Stimulated activated CD4-positive, alpha-beta T cell treated with anti-CD3 and anti-CD28 coated beads, TNF-alpha, amount 100 ng/mL, for 48 hours (primary cell): ENCODE measurements at places on chromosomes 16 and 17.

DNA sequence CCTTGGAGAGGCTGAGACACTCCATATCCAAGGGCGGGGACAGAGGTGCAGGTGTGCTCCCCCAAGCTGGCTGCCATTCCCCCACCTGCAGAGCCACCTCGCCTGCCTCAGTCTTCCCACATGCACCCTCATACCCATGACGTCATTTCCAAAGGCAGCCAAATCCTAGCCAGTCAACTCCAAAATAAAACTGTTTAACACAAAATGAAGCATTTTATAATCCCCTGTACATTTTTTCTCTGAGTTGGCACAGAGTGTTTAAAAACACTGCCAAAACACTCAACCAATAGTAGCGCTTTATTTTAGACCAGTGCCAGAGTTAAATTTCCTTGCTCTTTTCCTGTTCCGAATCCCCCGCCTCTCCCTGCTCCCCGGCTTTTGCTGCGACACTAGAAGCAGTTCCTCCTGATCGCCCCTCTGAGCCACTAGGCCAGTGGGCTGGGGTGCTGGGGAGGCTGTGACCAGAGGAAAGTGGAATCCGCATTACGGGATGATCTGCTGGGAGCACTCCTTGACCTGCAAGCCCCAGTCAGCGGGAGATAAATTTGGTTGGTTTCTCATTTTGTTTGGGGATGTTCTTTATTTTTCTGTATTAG, 139.5 kb downstream of the ZNF423 start:
- DNase-seq: no peak

- no peak for DNase-seq
Measured at GRCh38 chr16:89363621-89364393, 126.6 kb downstream of the ANKRD11 start.

DNA sequence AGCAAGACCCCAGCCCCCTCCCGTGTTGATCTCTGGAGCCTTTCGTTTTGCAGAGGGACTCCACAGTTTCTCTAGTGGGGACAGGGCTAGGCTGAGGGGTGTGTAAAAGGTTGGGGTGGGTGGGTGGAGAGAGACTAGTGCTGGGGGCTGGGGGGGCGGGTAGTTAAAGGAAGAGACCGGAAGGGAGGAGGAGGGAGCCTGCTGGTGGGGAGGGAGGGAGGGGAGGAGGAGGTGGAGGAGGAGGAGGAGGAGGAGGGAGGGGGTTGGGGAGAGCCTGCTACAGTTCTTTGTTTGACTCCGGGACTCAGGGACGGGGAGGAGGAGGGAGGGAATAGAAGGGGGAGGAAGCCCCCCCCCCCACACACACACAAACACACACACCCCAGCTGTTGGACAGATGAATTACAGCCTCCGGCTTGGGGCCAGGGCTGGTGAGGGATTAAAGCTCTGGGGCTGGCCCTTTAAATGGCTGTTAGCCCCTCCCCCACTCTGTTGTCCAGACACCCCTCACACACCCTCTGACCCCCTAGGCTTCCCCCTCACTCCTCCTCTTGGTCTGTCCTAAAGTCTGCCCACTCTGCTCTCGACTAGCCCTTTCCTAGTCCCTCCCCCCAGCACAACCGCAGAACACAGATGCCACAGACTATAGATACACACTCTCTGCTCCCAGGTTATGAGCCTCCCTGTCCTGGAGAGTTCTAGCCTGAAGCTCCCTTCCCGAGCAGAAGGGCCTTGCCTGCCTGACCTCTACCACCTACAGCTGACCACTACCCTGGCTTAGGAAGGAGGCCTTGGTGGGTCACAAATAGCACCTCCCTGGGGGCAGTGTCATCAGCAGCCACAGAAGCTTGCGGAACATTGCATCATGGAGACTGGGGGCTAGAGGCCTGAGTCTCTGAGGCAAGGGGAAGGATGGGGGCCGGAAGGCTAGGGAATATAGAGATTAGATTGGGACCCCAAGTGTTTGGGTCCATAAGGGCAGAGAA, 4.4 kb downstream of the KDM6B start:
- DNase-seq: no peak

DNA sequence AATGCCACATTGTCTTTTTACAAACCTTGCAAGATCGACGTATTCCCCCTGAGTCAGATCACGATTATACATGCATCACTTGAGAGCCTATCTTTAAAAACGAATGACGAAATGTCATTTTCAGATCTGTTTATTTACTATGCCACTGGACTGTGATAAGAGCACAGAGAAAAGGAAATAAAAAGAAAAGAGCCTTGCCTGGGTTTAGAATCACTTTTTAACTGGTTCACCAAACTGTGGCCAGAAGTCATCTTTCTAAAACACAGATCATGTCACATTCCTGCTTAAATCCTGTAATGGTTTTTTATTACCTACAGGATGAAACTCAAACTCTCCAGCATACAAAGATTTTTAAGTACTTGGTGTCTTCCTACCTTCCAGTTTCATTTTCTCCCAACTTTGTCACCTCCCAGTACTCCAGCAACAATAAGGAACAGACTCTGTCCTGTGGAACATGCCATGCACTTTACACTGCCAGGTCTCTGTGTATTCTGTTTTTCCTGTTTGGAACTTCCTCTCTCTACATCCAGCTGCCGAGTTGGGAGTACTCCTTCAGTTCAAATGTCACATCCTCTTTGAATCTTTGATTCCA, 91.5 kb downstream of the SNX11 start:
- no peak for DNase-seq

- DNase-seq: no peak
Measured at GRCh38 chr17:63116228-63116627, 150.2 kb downstream of the TANC2 start.

- DNase-seq: no peak
Measured at GRCh38 chr16:79613009-79613408, 12.5 kb upstream of the MAF start.

- DNase-seq: no peak
Measured at GRCh38 chr17:76614912-76615617, 28.5 kb downstream of the ST6GALNAC1 start.

DNA sequence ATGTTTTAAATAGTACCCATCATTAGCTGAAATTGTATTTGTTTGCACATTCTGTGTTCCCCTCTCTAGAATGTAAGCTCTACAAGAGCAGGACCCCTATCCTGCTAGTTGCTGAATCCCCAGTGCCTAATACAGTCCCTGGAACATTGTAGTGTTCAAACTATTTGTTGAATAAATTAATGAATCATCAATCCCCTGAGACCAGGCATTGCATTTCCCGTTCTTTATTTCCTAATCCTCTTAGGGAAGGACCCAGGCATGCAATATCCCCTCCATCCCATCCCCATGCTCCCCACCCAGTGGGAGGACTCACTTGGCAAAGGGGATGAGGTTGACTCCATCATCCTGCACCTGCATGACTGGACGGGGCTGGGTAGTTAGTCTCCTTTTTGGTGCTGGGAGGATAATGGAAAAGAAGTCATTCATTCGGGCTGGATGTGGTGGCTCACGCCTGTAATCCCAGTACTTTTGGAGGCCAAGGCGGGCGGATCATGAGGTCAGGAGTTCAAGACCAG, 3.2 kb downstream of the INCA1 start:
- DNase-seq: no peak

DNA sequence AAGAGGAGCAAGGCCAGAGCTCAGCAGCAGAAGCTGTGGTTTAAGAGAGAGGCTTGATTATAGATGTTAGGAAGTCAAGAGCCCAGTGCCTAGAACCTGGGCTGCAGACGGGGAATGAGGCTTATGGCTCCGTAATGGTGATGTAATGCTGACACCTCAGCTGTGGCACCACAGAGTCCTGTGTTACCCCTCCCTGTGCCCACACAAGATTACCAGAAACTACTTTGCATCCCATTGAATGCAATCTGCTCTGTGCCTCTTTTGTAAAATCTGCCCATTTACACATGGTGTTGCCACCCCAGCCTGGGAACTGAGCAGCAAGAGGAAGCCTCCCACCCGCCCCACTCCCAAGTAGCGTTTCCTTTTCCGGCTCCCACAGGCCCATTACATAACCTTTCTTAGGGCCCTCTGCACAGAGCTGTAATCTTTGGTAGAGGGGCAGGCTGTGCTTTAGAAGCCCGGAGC, 57.0 kb downstream of the PITPNC1 start:
- no peak for DNase-seq

DNA sequence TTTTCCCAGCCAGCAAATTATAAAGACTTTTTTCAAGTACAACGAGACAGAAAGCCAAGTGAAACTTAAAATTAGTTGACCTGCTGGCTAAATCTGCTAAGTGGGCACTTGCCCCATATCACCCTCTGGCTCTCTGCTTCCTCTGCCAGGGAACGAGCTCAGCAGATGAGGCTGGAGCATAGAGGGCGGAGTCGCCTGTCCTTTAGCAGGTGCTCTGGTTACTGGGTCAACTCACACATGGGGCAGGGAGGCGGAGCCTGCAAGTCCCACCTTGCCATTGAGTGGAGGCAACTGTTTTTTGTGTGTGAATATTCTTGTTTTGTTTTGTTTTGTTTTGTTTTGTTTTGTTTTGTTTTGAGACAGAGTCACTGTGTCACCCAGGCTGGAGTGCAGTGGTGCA, 62.5 kb downstream of the EMP2 start:
- no peak for DNase-seq

DNA sequence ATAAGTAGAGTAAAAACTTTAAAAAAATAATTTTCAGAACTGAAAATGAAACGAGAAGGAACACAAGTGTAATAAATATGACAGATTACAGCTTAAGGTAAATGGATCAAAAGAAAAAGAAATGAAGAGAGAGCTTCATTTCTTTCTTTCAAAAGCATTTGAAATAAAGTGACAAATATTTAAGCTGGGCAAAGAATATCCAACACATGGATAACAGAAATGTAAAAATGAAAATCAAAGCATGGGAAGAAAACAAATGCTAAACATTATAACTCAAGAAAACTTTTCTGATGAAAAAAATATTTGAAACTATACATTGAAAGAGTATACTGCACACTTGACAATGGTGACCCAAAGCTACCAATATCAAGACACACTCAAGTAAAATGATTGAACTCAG, 143.6 kb upstream of the IRX5 start:
- no peak for DNase-seq

DNA sequence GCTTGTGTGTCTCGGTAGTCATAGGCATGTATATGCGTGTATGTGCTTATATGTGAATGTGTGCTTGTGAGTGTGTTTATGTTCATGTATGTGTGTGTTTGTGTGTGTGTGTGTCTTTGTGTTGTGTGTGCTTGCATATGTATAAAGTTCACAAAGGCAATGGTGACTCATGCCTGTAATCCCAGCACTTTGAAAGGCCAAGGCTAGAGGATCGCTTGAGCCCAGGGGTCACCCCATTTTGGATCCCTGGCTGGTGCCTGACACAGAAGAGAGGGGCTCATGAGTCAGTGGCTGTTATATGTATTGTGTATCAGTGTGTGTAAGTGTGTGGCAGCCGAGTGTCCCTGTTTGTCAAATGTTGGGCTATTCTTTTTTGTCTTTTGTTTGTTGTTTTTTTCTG, 69.3 kb downstream of the ABCC1 start:
- no peak for DNase-seq

DNA sequence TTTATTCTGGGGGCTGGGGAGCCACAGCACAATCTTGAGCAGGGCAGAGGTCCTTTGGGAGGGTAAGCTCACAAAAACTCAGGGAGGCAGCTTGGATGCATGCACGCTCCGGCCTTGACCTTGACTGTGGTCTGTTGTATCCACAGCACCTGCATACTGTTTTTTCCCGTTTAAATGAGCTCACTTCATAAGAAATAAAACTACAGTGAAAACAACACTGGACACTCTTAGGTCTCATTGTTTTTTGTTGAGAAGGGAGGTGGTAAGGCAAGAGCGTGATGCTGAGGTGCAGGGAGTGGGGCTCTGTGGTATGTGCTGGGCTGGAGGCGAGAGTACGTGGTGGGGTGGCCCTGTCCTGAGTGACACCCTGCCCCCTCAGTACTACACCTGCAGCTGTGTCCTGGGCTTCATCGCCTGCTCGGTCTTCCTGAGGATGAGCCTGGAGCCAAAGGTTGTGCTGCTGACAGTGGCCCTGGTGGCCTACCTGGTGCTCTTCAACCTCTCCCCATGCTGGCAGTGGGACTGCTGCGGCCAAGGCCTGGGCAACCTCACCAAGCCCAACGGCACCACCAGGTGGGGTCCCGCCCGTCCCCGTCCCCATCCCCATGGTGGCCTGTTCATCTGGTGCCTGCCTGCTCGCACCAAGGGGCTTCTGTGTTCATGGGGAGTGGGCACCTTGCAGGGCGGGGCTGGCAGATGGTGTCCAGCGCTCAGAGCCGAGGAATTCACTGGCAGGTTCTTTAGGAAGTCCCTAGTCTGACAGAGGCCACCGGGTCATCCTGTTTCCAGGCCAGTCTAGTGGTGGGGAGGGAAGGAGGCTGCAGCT, 44.2 kb downstream of the ADCY7 start:
- no peak for DNase-seq

- DNase-seq: peak; percentile 39
Measured at GRCh38 chr16:813204-813915, 12.8 kb upstream of the GNG13 start.

DNA sequence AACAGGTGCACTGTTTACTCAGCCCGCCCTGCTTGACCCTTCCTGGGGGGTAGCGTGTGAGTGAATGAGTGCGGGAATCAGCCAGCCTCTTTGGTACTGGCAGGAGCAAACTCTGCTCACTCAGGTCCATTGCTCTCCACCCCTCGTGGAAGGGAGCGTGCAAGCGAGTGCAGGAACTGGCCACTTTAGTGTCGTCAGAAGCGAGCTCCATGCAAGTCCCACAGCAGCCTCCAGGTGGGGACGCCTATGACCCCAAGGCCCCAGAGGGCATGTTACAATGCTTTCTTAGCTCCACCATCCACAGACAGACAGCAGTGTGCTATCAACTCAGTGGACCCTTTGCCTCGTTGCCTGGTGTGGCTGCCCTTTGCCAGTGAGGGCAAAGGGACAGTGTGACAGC, 1025.1 kb upstream of the CDH8 start:
- no peak for DNase-seq

DNA sequence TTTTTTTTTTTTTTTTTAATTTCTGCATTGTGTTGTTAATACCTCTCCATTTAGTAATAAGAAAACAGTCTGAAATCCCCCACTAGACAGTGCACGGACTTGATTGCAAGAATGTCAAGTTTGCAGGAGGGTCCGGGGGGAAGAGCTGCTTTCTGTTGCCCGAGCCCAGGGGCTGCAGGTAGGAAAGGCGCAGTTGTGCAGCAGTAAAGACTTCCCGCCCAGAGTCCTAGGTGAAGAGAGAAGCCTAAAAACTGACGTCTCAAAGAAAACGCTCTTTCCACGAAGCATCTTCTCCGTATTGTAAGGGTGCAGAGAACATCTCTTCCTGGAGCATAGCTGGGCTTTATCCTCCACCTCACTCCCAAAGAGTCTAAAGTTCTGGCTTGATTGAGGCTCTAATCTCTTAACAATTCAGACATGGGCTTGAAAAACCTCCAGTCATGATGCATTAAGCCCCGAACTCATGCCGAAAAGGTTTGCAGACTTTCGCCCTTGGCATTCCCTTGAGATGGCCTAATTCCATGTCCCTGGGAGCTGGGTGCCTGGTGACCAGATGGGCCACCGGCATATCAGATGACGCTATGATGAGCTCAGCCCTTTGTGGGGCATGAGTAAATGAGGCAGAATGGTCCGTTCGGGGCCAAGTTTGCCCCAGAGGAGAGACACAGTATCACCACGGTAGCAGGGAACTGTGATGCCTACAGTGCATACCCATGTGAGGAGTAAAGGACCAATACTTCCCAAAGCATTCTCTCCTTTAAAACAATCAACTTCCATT, 436.2 kb upstream of the ZFHX3 start:
- no peak for DNase-seq
